ENCODE measurements at places on chromosomes 2 and 18. TPM values are rescaled to one million over a fixed set of nuclear protein-coding genes. Genes with fewer than 3 reads are reported as not detected.

The CLASP1 gene
- 39.5 TPM for total RNA-seq

The RESP18 gene
- total RNA-seq = not detected

The AKAIN1 gene
- not detected for total RNA-seq

The MPP4 gene
- 8.9 TPM for total RNA-seq

The RAB10 gene
- 141 TPM for total RNA-seq

The LRRTM4 gene
- total RNA-seq = not detected

The DYNAP gene
- not detected for total RNA-seq

The EVX2 gene
- total RNA-seq = not detected

All from endothelial cell of coronary artery (primary cell).